Activated T-cell treated with anti-CD3 and anti-CD28 coated beads for 4 hours (primary cell): ENCODE measurements at places on chromosomes 2 and 18.

GRCh38 chr2:1886405-1886992 lies 142.2 kb upstream of the PXDN start:
- peak; percentile 5 for DNase-seq

GRCh38 chr2:12271589-12271984 lies 445.1 kb upstream of the TRIB2 start:
- no peak for DNase-seq

DNA sequence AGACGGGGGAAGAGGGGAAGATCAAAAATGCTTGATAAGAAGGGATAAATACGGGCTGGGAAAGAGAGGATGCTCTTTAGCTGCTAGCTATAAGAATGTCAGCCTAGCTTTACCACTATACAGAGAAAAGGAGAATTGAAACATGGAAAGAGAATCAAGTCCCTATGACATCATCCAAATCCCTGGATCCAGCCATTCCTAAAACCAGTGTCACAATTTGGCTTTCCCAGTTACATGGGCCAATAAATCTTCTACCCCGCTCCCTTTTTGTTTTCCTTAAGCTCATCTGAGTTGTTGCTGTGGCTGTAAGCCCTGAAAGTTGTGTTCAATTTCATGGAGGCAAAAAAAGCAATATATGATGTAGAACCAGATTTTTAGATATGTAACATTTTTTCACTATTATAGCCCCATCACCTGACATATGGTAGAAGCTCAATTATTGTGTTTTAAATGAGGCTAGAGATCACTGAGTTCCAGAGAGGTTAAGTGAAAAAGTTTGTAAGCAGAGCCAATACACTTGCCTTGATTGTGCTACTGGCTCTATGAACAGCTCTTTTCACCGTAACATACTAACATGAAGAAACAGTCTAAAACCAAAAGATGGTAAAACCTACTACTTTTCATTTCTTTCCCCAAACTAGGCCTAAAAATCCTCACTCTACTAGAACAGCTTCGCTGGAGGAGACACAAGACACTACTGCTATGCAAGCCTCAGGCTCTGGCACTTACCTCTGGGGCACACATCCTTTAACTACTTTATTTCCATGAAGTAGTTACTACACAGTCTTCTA lies 4.3 kb downstream of the HNRNPLL start:
- DNase-seq: no peak

DNA sequence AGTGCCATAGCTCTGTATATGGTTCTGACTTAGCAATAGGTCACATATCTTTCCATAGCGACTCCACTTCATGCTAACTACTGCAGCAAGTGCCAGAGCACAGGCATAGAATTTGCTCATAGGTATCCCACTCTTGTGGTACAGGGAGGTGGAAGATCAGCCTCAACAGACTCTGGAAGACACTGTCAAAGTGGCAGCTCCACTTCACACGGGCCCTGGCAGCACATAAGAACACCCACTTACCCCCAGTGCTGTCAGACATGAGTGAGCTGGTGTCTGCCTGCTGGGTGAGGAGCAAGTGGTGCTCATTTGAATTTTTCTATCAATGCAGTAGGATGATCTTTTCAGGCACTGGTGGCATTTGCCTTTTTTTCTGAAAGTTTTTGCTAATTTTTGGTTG lies 48.6 kb downstream of the BCL2L11 start:
- DNase-seq: no peak

DNA sequence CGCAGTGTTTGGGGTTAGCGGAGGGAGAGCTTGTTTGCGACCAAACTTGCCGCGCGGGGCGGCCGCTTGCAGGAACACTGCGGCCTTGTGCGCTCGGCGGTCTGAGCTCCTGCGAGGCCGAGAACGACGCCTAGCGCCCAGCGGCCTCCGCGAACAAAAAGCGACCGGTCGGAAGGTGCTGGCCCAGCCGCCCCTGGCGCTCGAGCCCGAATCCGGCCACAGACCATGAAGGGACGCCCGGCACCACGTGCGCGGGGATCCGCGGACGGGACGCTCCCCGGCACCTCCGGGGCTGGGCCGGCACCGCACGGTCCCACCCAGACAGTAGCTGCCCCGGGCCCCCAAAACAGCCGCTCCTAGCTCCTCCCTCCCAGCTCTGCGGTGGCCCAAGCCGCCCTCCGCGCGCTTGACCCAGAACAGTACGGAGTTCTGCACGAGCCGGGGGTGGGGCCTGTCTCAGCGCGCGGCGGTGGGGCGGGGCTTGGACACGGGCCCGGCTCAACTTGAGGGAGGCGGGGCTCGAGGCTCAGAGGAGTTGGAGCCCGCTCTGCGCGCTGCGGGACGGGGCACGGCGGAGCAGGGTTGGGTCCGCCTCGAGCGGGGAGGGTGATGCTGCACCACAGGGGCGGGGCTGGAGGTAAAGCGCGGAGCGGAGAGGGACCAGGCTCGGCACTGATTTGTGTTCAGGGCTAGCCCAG lies 664 bp upstream of the IMPA2 start:
- peak; percentile 89 for DNase-seq

- DNase-seq: no peak
Observed at GRCh38 chr2:229857634-229858033, 64.2 kb downstream of the TRIP12 start.

DNA sequence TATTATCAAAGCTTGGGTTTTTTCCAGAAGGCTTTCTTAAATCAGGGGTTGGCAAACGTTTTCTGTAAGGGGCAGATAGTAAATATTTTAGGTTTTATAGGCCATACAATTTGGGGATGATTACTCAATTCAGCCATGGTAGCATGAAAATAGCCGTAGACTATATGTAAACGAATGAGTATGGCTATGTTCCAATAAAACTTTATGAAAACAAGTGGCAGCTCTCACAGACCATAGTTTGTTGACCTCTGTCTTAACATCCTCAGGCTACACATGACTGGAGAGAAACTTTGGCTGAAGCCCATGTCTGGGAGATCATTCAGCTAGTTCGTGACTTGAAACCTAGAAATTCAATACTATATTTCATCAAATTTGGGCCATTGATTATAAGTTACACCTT lies 30.2 kb downstream of the UGP2 start:
- no peak for DNase-seq

DNA sequence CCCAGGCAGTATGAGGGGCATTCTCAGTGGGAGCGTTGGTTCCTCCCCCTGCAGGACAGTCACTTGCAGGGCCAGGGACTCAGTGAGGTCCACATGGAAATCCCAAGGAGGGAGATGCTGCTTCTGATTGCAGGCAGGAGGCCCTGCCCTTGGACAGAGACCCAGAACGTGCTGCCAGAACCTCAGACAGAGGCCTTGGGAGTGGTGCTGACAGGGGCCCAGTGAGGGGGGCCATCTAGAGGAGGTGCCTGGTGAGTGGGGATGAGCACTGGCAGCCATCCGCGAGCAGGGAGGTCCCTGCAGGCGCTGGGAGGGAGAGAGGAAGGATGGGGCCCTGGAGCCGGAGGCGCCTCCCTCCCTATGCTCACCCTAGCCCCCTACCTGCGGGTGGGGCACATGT lies 133.1 kb downstream of the DYSF start:
- no peak for DNase-seq

DNA sequence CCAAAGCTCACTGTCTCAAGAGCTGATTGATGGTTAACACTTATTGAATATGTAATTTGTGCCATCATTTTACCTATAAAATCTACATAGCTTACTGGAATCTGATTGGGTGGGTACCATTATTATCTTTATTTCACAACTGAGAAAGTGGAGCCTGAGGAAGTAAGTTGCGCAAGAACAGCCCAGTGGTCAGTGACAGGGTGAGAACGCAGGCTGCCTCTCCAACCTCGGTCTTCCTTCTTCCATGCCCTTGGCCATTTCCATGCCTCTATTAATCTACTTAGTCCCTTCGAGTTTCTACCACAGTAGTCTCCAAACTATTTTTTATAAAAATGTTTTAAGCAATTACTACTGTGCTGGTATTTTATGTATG lies 390.9 kb upstream of the VWC2L start:
- DNase-seq: no peak
